NCI-H1436 (cell line): ENCODE measurements at places on chromosomes 2 and 18.

DNA sequence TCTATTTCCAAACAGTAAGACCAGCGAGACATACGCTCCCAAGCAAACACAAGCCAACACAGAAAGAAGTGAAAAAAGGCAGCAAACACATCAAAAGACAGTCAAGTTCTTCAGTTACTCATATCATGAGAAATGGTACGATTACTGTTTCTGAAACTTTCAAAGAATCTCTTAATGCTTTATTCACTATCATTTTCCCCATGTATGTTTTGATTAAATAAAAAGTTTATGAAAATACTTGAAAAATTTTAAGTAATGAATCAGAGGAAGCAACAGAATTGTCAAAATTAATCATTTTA lies 114.9 kb downstream of the HDAC4 start:
- no peak for DNase-seq

GRCh38 chr18:46274266-46274665 lies 170.1 kb downstream of the HAUS1 start:
- no peak for DNase-seq

DNA sequence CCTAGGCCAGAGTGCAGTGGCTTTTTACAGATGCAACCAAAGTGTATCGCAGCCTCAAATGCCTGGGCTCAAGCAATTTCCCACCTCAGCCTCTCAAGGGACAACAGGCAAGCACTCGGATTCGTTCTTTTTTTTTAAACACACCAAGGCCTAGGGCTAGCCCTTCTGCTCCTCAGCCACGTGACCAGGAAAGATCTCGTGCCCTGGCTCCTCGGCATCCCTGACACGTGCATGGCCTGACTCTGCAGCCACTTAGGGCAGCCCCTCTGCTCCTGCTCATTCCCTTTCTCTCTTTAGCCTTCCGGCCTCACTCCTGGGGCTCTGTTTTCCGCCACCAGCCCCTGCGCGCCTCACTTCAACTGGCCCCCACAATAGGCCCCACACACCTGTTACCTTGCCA lies 18.4 kb downstream of the FAM178B start:
- DNase-seq, result no peak

DNA sequence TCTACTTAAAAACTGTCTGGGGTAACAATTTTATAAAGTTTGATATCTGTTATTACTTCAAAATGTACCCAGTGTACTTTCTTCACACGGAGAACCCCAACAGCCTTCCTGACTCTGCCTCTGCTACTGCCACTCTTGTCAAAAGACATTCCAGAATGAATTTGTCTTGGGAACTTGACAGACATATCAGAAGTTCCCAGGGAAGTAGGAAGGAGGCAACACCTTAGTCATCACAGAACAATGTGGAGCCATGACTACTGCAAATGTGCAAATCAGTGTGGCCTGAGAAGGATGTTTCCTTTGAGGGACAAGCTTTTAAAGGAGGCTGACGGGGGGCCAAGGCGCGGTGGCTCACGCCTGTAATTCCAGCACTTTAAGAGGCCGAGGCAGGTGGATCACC lies 133.8 kb upstream of the RNF152 start:
- no peak for DNase-seq
